ENCODE measurements at places on chromosomes 5 and 9.

GRCh38 chr9:86500667-86501435, 146.6 kb upstream of the TUT7 start:
- no peak for DNase-seq

DNA sequence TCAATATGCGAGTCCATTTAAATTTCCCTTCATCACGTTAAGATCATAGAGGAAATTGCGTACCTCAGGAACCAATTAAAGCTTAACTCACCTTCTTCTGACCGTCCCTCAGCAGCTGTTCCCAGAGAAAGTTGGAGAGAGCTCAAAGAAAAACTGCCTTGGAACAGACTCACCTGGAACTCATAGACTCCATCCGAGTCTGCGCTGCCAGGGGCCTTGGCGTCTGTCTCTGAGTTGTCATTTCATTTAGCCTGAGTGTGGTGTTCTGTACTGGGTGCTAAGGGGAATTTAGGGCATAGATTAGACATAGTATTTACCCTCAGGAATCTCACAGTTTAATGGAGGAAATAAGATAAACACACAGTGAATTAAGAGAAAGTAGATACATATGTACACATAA, 892.7 kb downstream of the TLE1 start:
- no peak for DNase-seq

- DNase-seq, result no peak
These were observed 70.5 kb downstream of the FOXD1 start for GRCh38 chr5:73378070-73378469.

- DNase-seq, result no peak
These were observed 37.9 kb downstream of the SPZ1 start for GRCh38 chr5:80357671-80358070.

- DNase-seq, result no peak
These were observed 84.6 kb downstream of the PLPP1 start for GRCh38 chr5:55450050-55450765.

- no peak for DNase-seq
These were observed 377.8 kb upstream of the CLINT1 start for GRCh38 chr5:158236511-158237335.

DNA sequence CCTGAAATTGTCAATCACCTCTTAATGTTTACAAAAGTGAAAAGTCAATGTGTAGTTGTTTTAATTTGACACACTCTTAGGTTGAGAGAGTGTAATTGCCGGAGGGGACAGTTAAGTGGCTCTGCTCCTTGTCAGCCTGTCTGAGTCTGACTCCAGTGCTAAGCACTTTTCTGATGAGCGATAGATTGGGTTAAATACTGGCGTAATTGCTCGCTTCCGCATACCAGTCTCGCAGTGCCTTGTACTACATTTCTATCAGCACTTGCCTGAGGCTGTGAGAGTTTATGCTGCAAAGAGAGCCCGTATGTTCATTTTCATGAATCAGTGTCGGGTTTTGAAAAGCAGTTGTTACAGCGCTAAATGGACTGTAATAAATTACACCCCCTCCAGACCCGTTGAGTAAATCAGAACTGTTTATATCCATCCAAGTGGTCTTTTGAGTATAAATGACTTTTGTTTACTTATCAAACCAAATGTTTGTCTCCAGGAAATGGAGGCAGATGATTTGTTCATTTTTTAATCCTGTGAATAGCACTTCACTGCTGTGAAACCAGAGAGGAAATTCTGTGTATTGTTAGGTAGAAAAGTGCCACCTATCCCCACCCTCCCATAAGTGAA, 41.0 kb upstream of the DMRT3 start:
- no peak for DNase-seq

Measured in hippocampal formation (tissue), 2 donors.